Bronchial epithelial cell (primary cell): ENCODE measurements at places on chromosomes 5 and 9.

DNA sequence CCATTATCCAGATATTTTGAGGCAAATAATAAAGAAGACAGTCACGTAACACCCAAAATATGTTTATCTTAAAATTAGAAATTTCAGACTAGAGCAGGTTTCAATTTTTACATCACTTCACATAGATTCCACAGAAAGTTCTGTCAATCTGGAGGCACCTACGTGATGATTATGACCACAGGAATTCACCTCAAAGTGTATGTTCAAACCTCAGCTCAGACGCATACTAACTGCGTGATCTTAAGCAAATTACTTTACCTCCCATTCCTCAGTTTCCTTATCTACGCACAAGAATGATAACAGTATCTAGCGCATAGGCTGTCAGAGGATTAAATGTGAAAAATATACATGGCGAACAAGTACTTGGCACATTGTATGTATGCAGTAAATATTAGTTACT, 5.9 kb upstream of the CDH6 start:
- no peak for DNase-seq

DNA sequence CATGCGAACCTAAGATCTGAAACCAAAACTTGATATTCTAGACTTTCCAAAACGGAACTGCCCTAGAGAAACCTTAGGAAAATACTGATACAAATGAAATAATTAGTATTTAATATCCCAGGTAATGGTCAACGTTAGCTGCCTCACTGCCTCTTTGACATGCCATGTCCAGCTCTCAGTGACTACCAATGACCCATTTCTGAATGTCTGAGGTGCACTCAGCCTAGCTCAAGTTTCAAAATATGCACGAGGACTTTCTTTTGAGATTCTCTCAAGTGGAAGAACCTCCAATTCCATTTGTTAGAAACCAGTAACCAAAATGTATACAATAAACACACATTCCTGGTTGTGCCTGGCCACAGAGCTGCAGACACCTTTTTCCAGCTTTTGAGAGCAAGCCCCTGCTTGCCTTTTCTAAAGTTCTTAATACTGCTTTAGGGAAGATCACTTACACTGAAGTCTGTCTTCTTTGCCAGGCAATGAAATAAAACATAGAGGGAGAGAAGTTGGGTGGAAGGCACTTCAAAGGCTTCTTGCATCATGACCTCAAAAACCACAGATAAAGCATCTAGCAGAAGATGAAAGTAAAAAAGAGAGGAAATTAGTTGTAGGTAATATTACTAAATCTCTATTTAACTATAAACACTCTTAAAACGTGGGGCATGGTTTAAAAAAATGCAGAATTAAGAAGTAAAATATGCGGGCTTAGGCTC, 87.9 kb downstream of the MRPS27 start:
- DNase-seq = peak; percentile 65

DNA sequence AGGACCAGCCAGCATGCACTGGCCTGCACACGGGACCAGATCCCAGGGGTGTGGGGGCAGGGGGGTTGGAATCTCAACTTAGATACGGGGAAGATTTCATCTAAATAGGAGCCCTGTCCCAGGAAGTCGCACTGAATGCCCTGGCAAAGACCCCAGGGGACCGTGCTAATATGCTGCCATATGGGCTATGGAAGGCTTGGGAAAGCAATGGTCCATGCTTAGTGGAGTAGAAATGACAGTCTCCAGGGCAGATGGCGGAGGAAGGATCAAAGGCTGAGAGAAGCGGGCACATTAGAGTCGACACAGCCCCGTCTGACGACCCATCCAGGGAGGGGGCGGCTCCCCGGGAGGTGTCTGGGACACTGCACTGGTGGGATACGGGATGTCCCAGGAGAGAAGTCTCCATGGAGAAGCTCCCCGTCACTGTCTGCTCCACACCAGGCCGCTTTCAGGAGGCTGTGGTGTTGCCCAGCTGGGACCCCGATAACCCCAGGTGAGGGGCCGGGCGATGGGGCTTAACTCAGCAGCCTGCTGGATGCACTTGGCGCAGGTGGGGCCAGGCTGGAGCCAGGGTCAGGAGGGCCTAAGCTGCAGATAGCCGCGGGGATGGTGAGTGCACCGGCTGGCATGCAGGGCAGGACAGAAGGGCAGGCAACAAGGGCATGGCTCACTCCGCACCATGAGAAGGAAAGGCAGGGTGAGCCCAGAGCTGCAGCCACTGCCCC, 377.7 kb upstream of the IRX1 start:
- DNase-seq = no peak

DNA sequence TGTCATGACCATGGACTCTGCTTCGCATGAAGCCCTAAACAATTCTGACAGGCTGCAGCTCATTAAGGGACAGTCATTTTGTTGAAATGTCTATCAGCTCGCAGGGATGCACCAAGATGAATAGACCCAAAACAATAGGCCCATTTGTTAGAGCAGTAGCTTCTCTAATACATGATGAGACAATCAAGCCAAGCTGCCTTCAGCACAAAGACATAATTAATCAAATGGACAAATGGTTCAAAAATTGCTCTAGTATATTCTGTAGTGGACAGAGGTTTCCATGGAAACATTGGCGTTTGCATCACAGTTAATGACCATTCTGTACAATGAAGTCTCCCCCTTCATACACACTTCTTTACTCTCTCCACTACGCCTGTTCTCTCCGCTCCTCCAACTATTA, 274.6 kb downstream of the ANXA1 start:
- no peak for DNase-seq

DNA sequence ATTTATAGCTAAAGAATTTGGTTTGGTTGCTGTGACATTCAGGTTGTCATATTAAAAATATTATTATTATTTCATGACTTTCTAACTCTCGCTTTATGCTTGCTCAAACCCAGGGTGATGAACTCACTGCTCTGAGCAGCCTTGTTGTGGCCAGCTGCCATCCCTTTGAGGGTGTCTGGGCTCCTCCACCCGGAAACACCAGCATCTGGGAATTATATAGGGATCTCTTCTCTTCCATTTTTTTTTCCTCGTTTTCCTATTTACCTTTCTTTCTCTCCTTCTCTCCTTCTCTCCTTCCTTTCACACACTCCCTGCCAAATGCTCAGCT, 355.8 kb upstream of the SMARCA2 start:
- DNase-seq = no peak

GRCh38 chr9:123756484-123757106, 173.3 kb downstream of the DENND1A start:
- no peak for DNase-seq

GRCh38 chr5:10674096-10674495, 86.9 kb downstream of the DAP start:
- no peak for DNase-seq

DNA sequence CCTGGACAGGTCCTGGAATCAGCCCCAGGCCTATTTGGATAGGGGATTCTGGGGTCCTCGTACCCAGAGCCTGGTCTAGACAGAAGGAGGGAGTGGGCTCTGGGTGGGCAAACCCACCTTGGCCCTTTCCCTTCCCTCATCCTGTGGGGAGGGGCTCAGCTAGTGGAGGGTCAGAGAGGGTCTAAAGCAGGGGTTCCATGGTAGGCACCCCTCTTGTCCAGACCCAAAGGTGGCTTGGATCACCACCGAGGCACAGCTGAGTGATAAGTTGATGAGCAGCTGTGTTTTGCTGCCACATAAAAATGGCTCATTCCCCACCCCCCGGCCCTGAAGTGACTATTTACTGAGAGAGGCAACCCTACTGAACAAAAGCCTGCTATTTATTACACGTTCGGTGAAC, 53.8 kb upstream of the KCNMB1 start:
- no peak for DNase-seq

DNA sequence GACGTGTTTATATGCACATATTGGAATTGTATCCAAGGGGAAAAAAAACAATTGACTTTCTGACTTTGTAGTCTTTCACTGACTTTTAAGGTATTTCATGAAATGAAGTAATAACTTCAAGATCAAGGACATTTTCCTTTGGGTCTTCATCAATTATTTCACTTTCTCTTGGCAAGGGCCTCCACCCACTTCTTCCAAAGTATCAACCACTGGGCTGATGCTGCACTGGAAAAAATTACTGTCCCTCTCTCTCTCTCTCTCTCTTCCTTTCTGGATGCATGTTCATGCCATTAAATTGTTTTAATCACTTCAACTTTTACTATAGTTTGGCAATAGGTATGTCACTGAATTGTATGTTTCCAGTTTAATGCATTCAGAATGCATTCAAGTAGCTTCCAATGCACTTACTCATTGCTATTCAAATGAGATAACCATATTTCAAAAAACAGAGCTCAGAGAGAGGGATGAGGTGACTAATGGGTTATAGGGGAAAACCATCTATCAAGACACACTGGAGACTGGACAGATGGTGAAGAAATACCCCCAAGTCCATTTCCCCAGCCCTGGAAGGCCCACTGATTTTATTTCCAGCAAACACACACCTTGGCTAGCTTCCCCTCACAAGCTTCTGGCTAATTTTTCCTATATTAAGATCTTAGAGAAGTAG, 585.3 kb downstream of the EBF1 start:
- peak; percentile 78 for DNase-seq

- no peak for DNase-seq
Measured at GRCh38 chr9:136754626-136755301, 3.3 kb downstream of the LCN8 start.

DNA sequence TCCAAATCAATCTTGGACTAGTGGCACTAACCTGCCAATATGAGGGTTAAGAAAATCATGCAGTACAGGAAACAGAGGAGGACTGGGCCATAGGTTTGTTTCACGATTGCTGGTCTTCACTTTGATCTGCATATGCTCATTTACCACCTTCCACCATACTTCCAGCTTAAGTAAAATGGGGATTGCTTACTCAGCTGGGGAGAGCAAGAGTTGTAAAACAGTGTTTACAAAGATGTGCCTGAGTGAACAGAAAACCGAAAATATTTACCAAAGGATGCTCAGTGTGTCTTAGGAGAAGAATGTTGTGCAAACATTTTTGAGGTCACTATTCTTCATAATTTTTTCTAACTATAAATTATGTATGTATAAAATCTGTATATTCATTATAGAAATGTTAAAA, 65.1 kb upstream of the DNAH5 start:
- DNase-seq = no peak

- no peak for DNase-seq
Measured at GRCh38 chr5:109299557-109299956, 110.2 kb downstream of the PJA2 start.

- DNase-seq = peak; percentile 31
Measured at GRCh38 chr5:137822158-137822764, 45.4 kb upstream of the MYOT start.

DNA sequence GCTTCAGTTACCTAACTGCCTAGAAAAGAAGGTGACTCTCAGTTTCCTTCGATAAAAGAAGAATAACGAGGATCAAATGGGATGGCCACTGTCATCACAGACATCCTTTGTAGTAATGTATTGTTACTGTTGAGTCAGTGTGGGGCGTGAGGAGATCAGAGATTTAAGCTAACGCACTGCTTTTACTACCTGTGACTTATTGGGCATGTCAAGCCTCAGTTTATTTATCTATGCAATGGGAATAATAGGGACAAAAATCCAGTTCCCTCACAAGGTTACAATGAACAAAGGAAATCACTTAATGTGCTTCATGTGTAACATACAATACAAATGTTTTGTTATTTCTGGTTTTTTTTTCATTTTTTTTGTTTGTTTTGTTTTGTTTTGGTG, 255 bp upstream of the TRPM6 start:
- no peak for DNase-seq

DNA sequence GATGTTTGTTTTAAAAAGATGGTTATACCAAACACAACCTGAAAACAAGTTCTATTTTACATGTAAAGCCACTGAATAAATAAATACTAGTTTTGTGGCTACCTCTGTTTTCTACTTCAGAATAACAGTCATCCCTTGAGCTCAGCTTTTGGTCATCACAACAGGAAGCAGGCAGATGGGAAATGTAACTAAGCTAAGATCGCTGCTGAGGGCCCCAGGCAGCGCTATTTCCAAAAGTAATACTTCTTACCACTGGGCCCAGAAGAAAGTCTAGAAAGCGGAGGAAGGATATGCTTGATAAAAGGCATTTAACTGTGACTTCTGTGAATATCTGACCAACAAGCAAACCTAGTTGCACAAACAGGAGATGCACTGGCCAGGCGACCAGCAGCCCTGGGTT, 61.4 kb downstream of the SERINC5 start:
- DNase-seq = no peak

DNA sequence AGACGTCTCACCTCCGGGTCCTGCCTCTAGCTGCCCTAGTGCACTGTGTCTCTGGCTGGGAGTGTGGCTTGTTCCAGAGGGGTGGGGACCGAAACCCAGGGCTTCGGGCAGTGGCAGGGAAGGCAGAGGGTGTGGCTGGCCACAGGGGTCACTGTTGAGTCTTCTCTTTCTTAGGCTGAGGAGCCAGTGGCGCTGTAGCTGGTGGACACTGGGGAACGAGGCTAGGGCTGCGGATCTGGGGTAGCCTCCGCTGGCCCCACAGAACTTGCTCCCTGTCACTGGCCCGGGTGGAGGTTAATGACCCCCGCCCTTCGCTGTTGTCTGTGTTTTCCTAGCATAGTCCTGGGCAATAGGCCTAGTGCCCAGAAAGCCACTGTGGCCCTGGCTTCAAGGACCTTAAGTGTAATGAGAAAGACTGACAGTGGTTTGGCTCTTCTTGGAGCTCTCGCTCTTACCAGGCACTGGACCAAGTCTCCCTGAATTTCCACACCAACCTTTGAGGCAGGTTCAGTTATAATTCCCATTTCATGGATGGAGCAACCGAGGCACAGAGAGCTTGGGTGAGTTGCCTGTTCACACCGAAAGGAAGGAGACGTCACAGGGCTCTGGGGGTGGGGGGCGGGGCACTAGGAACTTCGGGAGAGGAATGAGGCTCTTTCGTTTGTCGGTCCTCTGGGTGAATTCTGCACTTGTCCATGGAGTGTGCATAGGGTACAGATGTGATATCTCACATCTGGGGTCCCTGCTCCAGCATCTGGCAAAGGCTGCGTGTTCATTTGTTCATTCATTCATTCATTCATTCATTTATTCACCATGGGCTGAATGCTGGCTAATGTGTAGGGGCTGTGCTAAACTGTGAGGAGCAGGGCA, 4.8 kb upstream of the IER5L start:
- DNase-seq = no peak

GRCh38 chr9:126219166-126219565, 107.5 kb upstream of the MVB12B start:
- no peak for DNase-seq

GRCh38 chr5:14440223-14440581, 141.4 kb upstream of the OTULINL start:
- DNase-seq = no peak

DNA sequence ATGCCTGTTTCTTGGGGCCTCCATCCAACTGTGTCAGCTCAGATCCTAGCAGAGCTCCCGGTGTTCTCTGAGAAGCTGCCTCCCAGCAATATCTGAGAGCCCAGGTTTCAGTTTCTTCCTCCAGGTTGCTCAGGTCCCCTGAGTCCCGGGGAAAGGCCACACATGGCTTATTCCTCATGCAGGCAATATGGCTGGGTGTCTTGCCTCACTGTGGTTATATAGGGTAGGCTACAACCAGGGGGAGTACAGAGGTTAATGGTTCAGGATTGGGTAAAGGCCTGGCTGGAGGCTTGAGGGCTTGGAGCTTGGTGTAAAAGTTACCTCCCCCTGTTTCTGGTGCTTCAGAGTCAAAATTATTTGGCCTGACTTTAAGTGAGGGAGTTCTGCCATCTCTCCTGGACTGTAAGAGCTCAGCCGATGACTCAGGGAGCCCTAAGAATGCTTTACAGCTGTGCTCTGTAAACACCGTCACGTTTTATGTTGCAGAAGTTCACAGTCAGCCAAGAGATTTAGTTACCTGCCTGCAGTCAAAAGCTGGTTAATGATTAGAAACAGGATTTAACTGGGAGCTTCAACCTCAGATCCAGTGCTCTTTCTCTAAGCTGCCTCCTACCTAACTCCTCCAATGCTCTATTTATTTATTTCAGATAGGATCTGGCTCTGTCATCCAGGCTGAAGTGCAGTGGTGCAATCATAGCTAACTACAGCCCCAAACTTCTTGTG, 24.3 kb upstream of the UBAP2 start:
- DNase-seq = peak; percentile 94
